ENCODE measurements at places on chromosomes 7 and 10.

GRCh38 chr7:77253151-77253550 lies 53.5 kb upstream of the FGL2 start:
- no peak for DNase-seq
- peaks cover 2% of the 10 kb centered on the region for H3K27me3 ChIP-seq
- H3K27ac ChIP-seq: no peak overlapping the region
- H3K4me3 ChIP-seq: no peak overlapping the region
- H3K4me1 ChIP-seq: no peaks in the 10 kb centered on the region

DNA sequence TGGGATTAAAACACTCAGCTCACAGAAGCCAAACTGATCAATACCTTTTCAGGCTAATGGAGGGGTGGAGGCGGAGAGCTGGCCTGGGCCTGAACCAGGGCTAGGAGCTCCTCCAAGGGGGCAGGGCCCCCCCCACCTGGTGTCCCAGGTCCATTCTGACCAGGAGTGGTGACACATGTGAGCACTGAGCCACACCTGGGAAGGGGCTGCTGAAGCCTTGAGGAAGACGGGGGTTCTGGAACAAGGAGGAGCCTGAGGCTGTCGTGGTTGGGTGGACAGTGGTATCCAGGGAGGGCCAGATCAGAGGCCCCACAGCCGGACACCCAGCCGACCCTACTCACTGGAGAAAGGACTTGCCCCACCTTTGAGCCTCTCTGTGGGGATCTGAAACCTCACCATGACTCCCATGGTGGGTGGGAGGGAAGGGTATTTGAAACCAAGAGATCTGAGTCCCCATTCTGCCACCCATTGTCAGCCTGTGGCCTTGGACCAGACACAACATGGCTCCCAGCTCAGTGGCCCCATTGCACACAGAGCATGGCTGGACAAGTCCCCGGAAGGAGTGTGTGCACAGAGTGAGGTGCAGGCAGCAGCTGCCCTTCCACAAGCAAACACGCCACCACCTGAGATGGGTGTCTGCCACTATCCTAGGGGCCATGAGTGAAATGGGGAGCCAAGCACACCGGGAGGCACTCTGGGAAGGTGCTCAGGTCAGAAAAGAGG lies 12.4 kb downstream of the TMEM273 start:
- 0 out of 2 replicates have a peak, but pooled peaks cover under 1% of the 10 kb centered on the region for H3K27me3 ChIP-seq
- H3K4me1 ChIP-seq: no peaks in the 10 kb centered on the region
- H3K27ac ChIP-seq: no peak overlapping the region
- no peaks in the 10 kb centered on the region for H3K36me3 ChIP-seq
- DNase-seq: no peak

- H3K27ac ChIP-seq: no peak overlapping the region
- no peak overlapping the region for H3K4me3 ChIP-seq
- DNase-seq: no peak
- no peaks in the 10 kb centered on the region for H3K36me3 ChIP-seq
- H3K27me3 ChIP-seq: no peaks in the 10 kb centered on the region
Measured at GRCh38 chr7:156204820-156205219, 392.6 kb upstream of the SHH start.

- DNase-seq: no peak
- no peak overlapping the region for H3K27ac ChIP-seq
- no peaks in the 10 kb centered on the region for H3K36me3 ChIP-seq
- no peaks in the 10 kb centered on the region for H3K4me1 ChIP-seq
Measured at GRCh38 chr7:50649259-50649885, 84.2 kb upstream of the DDC start.

- no peaks in the 10 kb centered on the region for H3K4me1 ChIP-seq
- no peak for DNase-seq
- no peaks in the 10 kb centered on the region for H3K27me3 ChIP-seq
- H3K27ac ChIP-seq: no peak overlapping the region
- peaks cover 7% of the 10 kb centered on the region for H3K36me3 ChIP-seq
- H3K4me3 ChIP-seq: no peak overlapping the region
Measured at GRCh38 chr7:6154542-6155404, 117.7 kb downstream of the CYTH3 start.
